CD8-positive, alpha-beta memory T cell (primary cell): ENCODE measurements at places on chromosomes 12 and 14.

DNA sequence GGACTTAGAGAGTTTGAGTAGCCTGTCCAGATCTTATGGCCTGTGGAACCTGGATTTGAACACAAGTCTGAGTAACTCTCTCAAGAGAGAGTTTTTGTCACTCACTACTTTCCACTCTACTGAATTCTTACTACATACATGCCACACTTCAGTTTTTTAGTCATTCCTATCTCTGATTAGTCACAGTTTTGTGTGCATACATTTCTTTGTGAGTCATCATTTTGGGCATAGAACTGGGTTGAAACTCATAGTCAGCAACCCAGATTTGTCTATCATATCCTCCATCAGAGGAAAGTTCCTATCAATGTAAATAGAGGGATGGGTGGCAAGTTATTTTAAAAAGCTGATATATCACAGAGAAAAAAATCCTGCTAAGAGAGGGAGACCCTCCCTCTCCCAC is 42.9 kb downstream of the FLRT2 start:
- no peak for DNase-seq

DNA sequence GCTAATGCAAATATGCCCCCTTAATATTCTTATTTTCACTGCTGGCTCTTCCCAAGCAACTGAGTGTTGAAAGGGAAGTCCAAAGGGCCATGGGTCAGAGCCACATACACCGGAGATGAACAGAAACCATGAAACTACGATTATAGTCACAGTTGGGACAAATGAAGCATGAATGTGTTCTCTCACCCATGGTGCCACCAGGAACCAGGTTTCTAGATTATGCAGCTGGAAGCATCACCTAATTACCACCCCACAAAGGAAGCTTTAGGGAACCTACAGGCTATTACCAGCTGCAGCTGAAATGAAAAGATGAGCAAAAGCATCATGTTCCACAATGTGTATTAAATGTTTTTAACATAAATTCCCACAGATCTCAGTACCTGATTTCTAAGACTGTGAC is 15.4 kb downstream of the TMTC1 start:
- DNase-seq = no peak

GRCh38 chr14:31489691-31490090 is 1.9 kb upstream of the GPR33 start:
- no peak for DNase-seq

DNA sequence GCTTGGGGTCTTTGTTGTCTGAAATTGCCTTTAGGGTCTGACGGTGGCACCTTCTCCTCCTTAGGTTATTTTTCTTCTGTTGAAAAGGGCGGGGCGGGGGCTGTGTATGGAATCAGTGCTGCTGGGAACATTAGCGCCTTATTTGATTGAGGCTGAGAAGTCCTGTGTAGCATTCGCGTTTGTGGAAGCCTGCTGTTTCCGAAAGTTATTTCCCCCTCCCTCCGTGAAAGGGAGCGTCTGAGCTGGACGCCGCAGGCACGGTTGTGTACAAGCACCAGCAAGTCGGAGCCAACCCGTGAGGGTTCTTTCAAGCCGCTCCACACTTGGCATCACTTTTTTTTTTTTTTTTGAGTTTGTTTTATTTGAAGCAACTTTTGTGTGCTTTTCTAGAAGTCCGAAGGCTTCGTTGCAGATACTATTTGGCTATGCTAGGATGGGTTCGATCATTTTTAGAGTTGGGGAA is 1.1 kb downstream of the SYNE2 start:
- DNase-seq = peak; percentile 79

DNA sequence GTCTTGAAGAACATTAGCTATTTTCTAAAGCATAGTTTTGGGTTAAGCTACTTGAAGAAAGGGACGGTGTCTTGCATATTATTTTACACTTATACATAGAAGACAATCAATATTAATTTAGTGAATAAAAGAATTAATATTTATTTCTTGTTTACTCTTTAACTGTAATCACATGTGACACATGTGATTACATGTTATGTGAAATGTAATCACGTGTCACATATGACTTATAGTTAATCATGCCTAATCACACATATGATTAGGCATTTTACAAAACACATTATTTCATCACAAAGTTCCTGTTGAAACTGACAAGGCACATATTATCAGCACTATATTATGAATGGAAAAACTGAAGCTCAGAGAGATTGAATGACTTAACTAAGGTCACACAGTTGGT is 4.8 kb downstream of the PAH start:
- DNase-seq = no peak

DNA sequence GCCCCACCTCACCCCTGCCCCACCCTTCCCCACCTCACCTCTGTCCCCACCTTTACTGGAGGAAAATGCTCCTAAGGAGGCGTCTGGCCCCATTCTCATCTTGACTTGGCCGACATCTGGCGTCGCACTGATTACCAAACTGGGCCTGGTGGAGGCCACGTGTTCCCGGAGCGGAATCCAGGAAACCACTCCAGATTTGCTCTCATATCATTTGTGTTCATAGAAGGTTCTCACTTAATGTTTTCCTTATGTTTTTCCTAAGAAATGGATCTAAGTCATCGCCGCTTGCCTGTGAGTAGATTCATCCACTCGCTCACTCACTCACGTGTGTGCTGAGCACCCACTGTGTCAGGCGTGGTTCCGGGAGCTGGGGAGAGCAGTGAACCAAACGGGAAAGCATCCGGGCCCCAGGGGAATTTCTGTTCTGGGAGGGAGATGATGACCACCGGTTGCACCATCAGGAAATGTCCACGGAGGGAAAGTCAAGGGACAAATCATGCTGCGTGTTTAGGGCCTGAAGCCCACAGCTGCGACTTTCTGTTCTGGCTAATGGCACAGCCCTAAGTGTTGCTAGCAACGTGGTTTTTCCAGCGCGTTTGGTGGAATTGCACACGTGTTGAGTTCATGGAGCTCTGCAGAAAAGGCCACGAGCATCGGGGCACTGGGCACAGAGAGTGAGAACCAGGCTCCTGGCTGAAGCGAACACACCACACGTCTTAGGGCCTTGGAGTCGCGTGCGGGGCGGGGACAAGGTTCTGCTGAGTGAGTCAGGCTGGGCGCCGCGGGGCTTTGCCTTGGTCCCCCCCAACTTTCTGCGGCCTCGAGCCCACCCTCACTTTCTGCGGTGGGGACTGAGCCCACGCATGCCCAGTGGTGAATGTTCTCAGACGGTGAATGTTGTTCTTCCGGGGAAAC is 57.7 kb downstream of the ADGRD1 start:
- DNase-seq = no peak

GRCh38 chr12:64102339-64102738 is 119.8 kb downstream of the KICS2 start:
- no peak for DNase-seq

DNA sequence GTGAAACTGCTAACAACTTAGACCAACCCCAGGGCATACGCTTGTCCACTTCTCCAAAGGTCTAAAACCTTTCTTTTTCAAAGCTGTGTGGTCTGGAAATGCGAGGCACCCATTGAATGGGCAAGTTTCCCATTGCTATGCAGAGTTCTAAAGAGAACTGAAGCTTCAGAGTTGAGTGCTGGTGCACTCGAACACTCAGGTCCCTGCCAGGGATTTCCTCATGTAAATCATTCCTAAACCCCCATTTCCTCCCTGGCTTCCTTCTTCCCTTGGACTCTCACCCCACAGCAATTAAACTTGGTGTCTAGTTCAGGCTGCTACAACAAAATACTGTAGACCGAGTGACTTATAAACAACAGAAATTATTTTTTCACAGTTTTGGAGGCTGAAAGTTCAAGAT is 2.2 kb upstream of the PXN start:
- DNase-seq = no peak

DNA sequence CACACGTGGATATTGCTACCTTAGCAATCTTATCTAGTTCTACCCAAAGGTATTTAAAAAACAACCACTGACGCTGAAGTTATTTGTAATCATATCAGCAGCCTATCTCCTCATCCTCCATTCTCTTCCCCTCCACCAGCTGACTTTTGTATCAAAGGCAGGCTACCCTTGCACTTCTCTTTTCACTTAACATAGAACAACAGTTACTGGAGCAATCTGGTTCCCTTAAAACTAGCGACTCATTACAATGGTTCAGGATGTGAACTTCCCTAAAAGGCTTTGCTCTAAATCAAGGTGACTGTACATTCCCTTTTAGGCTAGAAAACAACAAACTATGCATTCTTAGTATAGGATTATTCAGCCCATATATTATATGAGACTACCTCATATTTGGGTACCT is 404.7 kb downstream of the APAF1 start:
- no peak for DNase-seq

DNA sequence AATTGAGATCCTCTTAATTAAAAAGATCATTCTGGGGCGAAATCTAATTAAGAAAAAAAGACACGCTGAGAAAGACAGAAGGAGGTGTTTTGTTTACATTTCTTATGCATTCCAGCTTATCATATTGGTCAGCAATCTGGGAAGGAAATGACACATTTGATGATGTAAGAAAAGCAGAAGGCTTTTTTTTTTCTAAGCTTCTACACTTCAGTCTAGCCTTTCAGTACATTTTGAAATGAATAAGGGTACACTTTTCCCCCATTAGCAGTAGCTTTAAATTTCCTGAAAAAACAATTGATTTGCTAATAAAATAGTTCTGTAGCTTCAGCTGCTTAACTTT is 5.9 kb upstream of the GSC start:
- no peak for DNase-seq

DNA sequence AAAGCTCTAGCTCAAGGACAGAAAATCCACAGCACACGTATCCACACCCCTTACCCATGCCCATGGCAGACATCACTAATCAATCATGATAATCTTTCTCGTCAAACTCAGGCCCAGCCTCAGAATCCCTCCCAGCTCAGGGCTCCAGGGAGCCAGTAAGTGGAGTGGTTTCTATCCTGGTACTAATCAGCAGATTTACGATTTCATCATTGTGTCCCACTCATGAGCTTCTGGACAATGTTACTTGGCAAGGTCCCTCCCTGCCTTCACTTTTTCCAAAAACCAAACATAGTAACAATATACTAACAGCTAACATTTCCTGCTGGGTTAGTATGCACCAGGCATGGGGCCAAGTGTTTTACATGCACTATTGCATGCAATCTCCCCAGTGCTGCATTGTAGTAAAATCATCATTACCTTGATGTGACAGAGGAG is 45.8 kb upstream of the NCOR2 start:
- DNase-seq = no peak

DNA sequence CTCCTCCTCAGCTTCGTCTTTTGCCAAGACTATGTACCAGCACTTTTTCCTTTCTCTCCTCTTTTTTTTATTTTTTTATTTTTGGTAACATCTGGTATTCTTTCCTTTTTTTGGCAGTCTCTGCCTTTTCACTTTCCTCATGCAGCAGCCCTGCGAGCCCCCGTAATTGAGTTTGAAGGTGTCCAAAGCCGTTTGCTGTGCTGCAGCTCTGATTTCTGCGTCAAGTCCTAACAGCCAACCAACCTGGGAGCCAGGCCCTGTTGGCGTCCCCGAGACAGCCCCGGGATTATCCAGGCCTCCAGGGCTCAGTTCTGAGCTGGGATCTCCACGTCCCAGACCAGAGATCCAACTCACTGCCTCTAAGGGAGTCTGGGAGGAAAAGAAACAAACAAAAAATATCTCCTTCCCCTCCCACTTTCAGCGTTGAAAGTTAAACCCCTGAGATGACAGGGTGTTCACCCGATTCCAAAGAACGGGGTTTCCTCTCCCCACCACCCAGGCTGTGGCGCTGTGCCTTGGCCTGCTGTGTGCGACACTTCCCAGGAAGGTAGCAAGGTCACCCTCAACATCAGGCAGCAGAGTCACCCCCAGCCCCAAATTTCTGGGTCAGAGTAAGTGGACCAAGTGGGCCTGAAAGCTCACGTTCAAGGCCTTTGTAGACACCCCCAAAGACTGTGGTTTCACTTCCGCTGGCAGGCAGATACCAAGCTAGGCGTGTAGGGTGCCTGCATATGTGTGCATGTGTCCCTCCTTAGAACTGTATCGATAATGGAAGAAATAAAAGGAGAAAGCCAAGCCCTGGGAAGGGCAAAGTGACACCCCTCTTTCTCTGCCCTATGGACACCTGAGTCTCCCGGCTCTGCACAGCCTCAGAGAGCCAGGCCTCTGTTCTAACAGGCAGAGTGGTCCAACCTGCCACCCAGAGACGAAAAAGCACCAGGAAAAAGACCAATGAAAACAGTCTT is 11.1 kb downstream of the BCL11B start:
- DNase-seq = peak; percentile 61

DNA sequence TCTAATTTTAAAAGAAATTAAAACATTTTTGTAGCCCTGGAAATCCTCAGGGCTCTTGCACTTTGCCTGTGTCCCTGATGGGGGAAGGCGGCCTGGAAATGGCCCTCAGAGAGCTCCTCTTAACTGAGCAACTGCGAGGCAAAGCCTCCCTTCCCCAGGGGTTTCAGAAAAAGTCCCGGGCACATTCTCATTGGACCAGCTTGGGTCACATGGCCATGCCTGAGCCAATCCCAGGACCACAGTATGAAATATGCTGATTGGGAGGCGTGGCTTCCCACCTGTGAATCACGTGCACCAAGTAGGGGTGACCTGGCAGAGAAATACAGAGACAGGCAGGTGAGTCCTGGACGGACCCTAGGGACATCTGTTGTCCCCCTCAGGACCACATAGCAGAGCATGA is 90.4 kb upstream of the SFSWAP start:
- no peak for DNase-seq

DNA sequence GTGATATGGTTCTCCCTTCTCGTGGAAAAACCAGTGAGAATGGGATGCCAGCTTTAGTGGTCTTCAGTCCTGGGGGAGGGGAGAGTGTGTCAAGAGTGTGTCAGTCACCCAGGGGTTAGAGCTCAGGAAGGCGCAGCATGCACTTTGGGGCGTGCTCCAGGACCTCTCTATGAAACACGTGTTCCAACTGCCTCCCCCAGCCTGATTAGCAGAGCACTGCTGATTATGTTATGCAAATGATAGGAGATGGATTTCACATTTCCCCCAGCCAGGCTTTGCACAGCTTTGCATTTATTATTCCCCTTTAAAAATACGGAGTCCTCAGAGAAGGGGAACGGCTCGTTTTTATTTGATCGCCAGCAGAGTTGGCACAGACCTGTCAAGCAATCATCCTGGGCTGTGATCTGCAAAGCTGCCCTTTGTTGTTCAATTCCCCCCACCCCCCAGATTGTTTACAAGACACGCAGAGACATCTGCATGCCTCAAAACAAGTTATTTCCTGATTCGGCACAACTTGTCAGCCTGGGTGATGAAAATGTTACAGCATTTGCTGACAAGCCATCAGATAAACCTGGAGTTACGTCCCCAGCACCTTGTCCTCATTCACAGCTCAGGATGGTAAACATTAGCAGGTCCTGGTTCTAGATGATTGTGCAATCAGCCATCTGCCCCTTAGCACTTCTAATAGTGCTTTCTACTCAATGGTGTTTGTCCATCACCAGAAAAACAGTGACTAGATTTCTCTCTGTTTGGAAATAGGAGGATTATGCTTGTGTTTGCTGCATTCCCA is 196.5 kb downstream of the NOVA1 start:
- no peak for DNase-seq

- DNase-seq = no peak
Observed at GRCh38 chr14:103023881-103024473, 33.4 kb downstream of the CDC42BPB start.
